ENCODE measurements at places on chromosomes 12 and 14. TPM values are rescaled to one million over a fixed set of nuclear protein-coding genes. Genes with fewer than 3 reads are reported as not detected.

The CAPS2 gene
- total RNA-seq = 0.99 TPM

The TMCC3 gene
- 0.99 TPM for total RNA-seq

The MMP19 gene
- 0.38 TPM for total RNA-seq

The PROX2 gene
- total RNA-seq = not detected

The PPP4R3A gene
- 95.1 TPM for total RNA-seq

The ARHGAP9 gene
- total RNA-seq = 0.60 TPM

The SERPINA12 gene
- not detected for total RNA-seq

The RIPK3 gene
- not detected for total RNA-seq

The KRT6C gene
- total RNA-seq = not detected

The CLEC4D gene
- total RNA-seq = not detected

The LIN7A gene
- total RNA-seq = 0.35 TPM

The GALNT8 gene
- not detected for total RNA-seq

The CLEC4E gene
- total RNA-seq = 0.66 TPM

The CLEC4A gene
- total RNA-seq = not detected

The NELL2 gene
- total RNA-seq = not detected

The TSPAN19 gene
- total RNA-seq = not detected

The IL31 gene
- total RNA-seq = not detected

The C12orf75 gene
- total RNA-seq = 125 TPM

The ACOT6 gene
- total RNA-seq = not detected

The GPR162 gene
- 0.41 TPM for total RNA-seq

The MGP gene
- not detected for total RNA-seq

The MDP1 gene
- 31.1 TPM for total RNA-seq

The ETFBKMT gene
- total RNA-seq = 0.87 TPM

The SRRM4 gene
- not detected for total RNA-seq

The C12orf60 gene
- total RNA-seq = 1.7 TPM

The PTPRB gene
- total RNA-seq = 0.65 TPM

The TAS2R43 gene
- not detected for total RNA-seq

The CD69 gene
- not detected for total RNA-seq

The ATN1 gene
- total RNA-seq = 73.6 TPM

The FITM1 gene
- total RNA-seq = not detected

The ARMH4 gene
- 0.78 TPM for total RNA-seq

The PLD4 gene
- total RNA-seq = 0.06 TPM

The AKAP5 gene
- 0.36 TPM for total RNA-seq

The TPPP2 gene
- total RNA-seq = not detected

The SLC4A8 gene
- total RNA-seq = 1.5 TPM

The KRT85 gene
- total RNA-seq = 0.05 TPM

The B4GALNT3 gene
- 0.54 TPM for total RNA-seq

The HOXC9 gene
- 13.7 TPM for total RNA-seq

The KLHL33 gene
- 0.03 TPM for total RNA-seq

The PLEKHG7 gene
- not detected for total RNA-seq

The GNPNAT1 gene
- 42.8 TPM for total RNA-seq

The IL25 gene
- not detected for total RNA-seq

The BATF gene
- not detected for total RNA-seq

The RNF212B gene
- total RNA-seq = not detected

The SLC6A12 gene
- 0.82 TPM for total RNA-seq

The SERPINA9 gene
- not detected for total RNA-seq

The SLC25A47 gene
- not detected for total RNA-seq

The GPRC5D gene
- total RNA-seq = not detected

The MYH6 gene
- 0.10 TPM for total RNA-seq

The LUM gene
- total RNA-seq = 0.49 TPM

The CKAP4 gene
- total RNA-seq = 79.4 TPM

The TRPV4 gene
- total RNA-seq = 0.09 TPM

The ARPC3 gene
- 436 TPM for total RNA-seq

The HOXC5 gene
- total RNA-seq = 1.0 TPM

The RPL10L gene
- total RNA-seq = not detected

The TOGARAM1 gene
- 7.7 TPM for total RNA-seq

The FAM186B gene
- 0.11 TPM for total RNA-seq

The VSIG10 gene
- 16.2 TPM for total RNA-seq

The PPFIA2 gene
- total RNA-seq = not detected
